ENCODE measurements at places on chromosomes 6 and 20.

DNA sequence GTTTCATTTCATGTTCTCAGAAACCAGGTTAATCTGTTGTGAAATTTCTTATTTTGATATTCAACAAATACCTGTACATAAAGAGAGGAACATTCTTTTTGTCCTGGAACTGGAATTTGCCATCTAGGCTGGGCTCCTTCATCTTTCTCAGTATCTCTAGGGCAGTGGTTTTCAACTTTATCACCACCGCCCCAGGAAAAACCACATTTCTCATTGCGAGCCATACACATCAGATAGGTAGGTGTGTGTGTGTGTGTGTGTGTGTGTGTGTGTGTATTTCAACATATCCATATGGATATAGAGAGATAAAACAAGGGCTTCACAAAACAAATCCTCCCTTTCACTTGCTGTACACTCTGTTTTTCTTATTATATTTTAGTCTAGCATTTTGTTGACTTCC is 24.1 kb downstream of the BFSP1 start:
- DNase-seq = no peak

- no peak for DNase-seq
Observed at GRCh38 chr6:14218519-14218800, 100.9 kb downstream of the CD83 start.

GRCh38 chr20:2206957-2207769 is 88.6 kb upstream of the TGM3 start:
- DNase-seq = peak; percentile 40

GRCh38 chr6:55100686-55101085 is 73.6 kb upstream of the HCRTR2 start:
- DNase-seq = no peak

- DNase-seq = no peak
Observed at GRCh38 chr20:21208999-21209398, 83.1 kb downstream of the KIZ start.

GRCh38 chr6:124974771-124975377 is 12.6 kb downstream of the RNF217 start:
- DNase-seq = no peak

DNA sequence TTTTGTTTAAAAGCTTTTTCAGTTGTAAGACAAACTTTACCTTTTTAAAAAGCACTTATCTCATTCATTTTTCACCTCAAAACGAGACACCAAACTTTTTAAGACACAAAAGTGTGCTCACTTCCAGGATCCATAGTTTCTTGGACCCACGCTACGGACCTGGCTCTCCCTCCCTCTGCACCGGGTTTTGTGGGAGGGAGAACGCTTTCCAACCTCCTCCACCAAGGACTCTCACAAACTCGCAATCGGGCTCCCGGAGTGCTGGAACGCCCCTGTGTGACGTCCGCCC is 436 bp downstream of the CAGE1 start:
- DNase-seq = no peak

DNA sequence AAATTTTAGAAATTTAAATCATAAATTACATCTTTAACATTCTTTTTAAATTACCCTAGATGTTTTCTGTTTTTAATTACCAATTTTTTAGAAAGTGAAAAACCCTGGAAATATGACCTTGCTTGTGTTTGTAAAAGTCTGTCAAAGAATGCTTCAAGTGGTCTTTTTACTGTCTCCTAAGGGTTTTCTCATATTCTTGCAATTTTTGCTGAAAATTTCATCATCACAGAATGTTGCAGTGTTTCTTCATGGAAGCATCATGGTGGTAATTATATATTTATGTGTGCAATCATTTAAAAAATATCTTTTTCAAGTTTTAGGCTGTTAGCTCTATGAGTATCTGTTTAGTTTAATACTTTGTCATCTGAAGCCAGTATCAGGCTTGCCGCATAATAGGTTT is 178.2 kb downstream of the HDGFL1 start:
- DNase-seq = no peak

DNA sequence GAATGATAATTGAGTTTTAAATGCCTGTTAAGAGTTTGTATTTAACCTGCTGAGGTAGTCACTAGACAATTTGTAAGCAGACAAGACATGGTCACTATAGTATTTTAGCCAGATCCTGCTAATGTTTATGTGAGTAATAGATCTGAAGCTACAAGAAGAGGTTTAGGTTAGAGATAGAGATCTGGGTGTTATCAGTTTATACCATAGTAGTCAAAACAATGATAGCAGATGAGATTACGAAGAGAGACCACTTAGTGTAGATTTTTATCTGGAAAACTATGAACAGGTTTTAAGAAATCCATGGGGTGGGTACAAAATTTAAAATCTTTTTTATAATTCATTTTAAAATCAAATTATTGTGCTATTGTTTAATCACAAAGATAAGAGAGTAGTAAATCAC is 47.5 kb downstream of the PHIP start:
- DNase-seq = no peak

- DNase-seq = no peak
Observed at GRCh38 chr6:48071833-48072232, 39.2 kb downstream of the PTCHD4 start.

- no peak for DNase-seq
Observed at GRCh38 chr6:168281826-168282225, 37.8 kb downstream of the DACT2 start.

DNA sequence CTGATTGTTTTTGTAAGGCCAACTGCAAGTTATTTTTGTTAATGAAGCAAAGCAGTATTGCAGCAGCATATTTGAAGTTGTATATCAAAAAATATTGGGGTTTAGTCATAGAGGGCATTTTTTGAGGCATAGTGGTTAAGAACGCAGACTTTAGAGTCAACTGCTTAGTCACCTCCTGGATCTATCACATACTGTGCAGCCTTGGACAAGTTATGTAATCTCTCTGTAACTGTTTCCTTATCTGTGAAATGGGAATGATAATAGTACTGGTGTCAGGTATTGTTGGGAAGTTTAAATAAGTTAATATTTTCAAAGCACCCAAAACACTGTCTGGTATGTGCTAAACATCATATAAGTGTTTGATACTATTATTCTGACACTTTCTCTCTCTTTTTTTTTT is 27.2 kb upstream of the EFHC1 start:
- peak; percentile 22 for DNase-seq

DNA sequence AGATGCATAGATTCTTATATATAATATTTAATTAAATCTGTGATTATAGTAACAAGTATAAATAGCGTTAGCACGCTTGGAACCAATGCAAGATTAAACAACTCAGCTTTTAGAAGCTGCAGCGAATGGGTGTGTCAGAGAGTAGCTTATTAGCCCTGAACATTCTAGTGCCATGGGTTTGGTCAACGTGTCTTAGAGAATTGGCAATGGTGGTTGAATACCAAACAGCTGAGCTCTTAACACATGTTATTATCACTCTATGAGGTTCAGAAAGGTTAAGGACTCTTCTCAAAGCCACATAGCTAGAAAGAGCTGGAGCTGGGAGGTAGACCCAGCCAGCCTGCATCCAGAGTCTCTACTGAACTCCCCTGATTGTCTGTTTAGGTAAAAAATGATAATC is 284.2 kb upstream of the CHD6 start:
- no peak for DNase-seq

DNA sequence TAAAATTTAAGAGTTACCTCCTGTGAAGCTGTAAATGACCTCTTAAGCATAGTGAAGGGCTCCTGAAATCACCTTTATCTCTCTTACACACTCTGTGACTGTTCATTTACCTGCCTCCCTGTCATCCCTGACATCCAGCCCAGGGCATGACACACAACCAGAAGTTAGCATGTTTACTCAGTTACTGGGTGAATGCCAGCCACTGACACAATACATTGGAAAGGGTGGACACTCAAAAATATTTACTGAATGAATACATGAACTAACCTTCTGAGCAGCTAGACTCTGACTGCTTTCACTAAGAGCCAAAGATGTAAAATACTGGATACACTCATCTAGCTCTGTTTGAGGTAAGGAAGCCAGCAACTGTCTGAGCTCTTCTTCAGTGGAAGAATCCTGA is 25.3 kb downstream of the SERAC1 start:
- no peak for DNase-seq

DNA sequence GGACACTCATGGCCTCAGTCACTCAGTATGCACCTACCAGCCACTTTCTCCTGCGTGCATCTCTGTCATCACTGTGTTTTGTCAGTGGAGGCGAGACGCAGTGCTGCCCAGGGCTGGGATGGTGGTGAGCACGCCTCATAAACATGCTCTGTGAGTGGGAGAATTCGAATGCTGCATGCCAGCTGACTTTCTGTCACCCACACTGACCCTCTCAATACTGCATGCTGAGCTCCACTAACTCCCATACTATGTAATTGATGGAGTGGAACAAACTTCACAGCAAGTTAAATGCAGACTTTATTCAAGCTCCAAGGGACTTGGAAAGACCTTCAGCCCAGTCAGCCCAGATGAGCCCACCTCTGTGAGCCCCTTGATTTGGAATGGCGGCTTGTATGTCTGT is 22.7 kb upstream of the GGTLC1 start:
- no peak for DNase-seq

GRCh38 chr6:155786528-155786927 is 330.9 kb upstream of the NOX3 start:
- DNase-seq = no peak

- DNase-seq = no peak
Observed at GRCh38 chr20:38617011-38617829, 15.6 kb downstream of the ARHGAP40 start.

DNA sequence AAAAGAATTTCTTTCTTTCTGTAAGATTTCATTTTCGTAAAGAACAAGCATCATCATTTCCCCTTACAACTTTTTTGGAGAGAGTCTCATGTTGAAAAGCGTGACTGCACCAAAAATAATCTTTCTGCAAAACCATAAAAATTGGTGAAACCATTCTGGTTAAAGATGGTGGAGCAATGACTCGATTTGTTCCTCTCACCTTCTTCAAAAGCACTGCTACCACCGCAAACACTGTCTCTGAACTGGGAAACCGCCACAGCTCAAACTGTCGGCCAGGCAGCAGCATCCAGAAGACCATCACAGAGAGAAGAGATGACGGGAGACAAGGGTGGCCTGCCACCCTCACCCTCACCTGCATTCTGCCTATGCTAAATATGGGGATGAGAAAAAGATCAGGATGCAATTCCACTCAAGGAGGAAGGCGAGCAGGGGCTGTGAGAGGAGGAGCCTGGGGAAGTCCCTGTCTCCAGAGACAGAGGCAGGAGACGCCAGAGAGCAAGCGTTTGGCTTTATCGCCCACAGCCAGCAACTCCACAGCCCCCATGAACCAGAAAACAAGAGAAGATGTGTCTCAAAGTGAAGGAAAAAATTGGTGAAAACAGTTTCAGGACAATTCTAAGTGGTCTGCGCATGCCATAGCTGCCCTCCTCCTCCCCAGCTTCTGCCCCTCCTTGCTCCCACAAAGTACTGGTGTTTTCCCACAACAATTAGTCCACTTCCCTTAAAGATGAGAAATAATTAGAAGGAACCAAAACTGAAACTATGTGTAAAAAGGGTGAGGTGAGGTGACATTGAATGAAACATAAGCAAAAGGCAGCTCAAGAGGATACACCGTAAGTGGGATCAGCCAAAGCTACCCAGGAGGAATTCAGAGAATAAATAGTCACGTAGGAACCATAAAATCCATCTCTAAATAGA is 255.5 kb downstream of the KIF16B start:
- no peak for DNase-seq

- no peak for DNase-seq
Observed at GRCh38 chr6:32876603-32877002, 22.6 kb downstream of the PSMB9 start.

DNA sequence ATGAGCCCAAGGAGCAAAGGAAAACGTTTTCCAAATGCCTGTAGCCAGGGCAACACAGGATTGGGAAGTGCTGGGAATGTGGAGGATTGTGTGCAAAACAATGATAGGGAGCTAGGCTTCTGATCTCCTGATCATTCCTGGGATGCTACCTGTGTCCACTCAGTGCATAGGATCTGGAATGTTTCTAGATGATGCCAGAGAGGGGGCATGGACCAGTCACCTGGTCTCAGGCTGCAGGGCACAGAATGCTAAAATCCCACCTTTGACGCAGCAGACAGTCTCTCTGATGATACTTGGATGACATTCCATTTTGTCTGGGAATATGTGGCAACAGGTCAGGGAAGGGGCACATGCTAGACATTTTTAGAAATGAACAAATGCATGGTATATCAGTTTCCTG is 128.9 kb downstream of the CLIC5 start:
- DNase-seq = no peak

- no peak for DNase-seq
Observed at GRCh38 chr6:35419417-35419816, 32.7 kb upstream of the FANCE start.

DNA sequence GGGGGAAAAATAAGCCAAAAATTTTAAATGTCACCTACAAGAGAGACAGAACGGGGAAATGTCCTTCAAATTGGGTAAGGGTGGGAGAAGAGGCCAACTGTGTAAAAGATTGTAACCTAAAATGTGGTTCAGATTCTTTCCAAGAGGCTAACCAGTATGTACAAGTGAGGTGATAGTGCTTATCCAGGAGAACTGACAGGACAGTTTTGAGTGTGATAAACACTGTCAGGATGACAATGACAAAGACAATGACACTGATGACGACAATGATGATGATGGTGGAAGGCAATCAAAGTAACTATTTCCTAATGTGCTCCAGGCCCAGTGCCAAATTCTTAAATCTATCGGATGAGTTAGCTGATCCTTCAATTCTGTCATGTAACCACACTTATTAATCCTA is 57.3 kb downstream of the TASP1 start:
- DNase-seq = no peak

DNA sequence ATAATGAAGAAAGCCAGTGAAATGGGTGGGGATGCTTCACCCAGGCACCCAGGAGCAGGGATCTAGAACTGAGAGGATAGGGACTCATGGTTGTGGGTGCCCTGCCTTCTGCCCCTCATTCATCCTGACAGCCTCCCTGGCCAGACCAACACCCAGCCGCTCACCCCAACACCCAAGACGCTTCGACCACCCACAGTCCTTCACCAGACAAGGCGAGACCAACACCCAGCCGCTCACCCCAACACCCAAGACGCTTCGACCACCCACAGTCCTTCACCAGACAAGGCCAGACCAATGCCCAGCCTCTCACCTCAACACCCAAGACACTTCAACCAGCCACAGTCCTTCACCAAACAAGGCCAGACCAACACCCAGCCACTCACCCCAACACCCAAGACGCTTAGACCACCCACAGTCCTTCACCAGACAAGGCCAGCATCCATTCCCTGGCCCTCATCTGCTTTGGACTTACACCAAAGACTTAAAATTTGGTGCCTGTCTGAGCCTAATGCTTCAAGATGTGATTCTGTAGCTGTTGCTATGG is 131.5 kb downstream of the ANKRD60 start:
- DNase-seq = no peak

- no peak for DNase-seq
Observed at GRCh38 chr6:107841275-107841670, 17.2 kb upstream of the SCML4 start.

DNA sequence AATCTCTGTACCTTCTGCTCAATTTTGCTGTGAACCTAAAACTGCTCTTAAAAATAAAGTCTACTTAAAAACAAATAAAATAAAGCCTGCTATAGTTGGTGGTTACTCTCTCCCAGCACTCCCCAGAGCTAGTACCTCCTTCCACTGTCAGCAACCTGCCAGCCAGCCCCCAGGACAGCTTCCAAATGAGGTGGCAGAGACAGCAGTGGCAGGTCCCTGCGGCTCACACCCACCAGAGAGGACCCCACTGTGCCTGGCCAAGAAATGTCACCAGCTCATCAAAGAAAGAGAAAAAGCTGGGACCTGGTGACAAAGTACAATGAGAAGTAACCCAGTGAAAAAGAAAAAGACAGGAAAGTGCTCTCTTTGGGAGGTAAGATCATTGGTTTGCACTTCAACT is 15.2 kb downstream of the APMAP start:
- no peak for DNase-seq

All from CD4-positive, alpha-beta memory T cell (primary cell).